ENCODE measurements at places on chromosomes 1 and 21.

GRCh38 chr1:60765204-60765603 is 317.2 kb upstream of the NFIA start:
- peak; percentile 64 for DNase-seq

DNA sequence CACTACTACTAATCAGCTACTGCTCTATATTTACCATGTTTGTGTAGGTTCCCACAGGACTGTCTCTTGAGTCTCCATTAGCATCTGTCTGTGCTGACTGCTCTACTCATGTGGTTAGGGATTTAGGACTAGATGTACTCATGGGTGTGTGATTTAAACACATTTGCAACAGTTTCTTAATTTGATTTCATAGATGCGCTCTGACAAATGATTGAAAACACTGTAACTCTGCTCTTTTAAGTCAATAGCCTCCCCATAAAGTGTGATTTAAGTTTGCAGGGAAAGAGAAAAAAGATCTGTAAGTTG is 809.3 kb downstream of the NCAM2 start:
- DNase-seq, result no peak

GRCh38 chr1:52159033-52159789 is 17.3 kb downstream of the ZFYVE9 start:
- peak; percentile 38 for DNase-seq

DNA sequence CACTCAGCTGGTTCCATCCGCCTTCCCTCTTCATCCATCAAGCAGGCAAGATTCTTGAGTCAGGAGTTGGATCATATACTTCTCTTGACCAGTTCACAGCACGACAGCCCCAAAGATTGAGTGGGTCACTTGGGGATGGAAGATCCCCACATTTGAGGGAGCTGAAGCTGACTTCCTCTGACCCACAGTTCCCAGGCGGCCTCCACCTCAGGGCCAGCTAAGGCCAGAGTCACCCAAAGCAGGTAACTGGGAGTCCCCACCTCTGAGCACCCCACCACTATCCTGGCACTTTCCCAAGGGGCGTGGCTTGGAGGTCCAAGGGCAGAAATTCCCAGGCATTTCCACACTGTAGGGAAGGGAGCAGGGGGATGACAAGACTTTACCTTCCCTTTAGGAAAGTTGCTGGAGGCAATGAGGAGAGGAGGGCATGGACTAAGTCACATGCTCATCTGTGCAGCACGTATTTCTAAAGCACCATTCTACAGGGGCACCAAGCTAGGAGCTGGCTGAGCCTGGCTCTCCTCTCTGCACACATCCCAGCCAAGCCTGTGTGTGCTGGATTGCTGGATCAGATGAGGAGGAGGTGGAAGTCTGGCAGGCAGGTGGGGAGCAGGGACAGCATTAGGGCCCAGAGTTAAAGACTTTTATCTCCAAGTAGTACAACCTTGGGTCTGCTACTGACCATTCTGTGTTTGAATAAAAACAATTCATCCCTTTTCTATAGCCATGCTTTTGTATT is 1.3 kb upstream of the RD3 start:
- DNase-seq, result no peak

- peak; percentile 84 for DNase-seq
Measured at GRCh38 chr1:18913065-18913835, 10.9 kb upstream of the ALDH4A1 start.

DNA sequence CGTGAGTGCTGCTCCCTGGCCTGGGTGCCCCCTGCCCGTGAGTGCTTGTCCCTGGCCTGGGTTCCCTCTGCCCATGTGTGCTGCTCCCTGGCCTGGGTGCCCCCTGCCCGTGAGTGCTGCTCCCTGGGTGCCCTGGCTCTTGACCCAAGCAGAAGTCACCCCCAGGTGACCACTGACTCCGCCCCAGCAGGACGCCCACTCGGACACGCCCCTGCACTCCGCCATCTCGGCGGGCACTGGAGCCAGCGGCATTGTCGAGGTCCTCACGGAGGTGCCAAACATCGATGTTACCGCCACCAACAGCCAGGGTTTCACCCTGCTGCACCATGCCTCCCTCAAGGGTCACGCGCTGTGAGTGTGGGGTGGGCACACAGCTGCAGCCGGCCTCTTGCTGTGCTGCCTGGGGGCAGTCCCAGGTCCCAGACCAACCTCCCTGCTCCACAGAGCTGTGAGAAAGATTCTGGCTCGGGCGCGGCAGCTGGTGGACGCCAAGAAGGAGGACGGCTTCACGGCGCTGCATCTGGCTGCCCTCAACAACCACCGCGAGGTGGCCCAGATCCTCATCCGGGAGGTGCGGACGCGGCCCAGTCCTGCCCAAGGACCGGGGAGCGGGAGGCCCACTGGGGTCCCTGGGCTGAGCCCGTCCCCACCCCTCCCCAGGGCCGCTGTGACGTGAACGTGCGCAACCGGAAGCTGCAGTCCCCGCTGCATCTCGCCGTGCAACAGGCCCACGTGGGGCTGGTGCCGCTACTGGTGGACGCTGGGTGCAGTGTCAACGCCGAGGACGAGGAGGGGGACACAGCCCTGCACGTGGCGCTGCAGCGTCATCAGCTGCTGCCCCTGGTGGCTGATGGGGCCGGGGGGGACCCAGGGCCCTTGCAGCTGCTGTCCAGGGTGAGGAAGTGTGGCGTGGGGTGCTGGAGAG is 3.9 kb upstream of the MMP23B start:
- no peak for DNase-seq

DNA sequence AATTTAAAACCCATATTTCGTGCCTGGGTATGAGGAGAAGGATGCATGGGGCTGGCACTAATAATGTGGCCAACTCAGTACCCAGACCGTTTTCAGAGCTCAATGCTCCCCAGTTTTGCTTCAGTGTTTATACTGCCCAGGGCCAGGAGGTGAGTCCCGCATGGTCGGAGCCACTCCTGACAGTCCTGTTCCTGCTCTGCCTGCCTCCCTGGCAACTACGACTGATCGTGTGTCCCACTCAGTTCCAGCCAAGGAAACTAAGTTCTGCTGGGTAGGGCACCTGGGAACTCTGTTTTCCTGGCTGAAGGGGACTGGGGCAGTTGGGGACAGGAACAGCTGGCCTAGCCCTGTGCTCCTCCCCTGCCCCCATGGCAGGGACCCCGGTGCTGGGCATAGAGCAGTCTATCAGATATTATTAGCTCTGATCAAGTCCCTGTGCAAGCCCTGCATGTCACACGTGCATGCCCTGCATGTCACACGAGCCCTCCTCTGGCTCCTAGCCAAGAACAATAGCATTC is 19.2 kb downstream of the S100A7 start:
- no peak for DNase-seq

GRCh38 chr1:207863893-207864535 is 46.9 kb downstream of the CD34 start:
- DNase-seq, result no peak
